ENCODE measurements at places on chromosomes 4 and X.

DNA sequence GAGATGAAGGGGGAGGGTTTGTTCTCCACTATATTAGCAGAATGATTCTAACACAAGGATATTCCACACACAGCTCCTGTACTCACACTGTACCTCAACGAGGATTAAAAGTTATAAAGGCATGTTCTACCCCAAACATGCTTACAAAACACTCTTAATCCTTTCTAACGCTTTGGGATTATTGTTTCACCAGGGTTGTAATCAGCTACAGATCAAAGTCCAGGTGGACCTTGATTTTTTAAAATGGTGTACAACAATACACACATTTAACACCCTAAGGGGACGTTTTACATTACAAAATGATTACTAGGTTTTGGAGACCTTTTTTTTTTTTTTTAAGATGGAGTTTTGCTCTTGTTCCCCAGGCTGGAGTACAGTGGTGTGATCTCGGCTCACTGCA is 50.3 kb upstream of the MAP3K15 start:
- no peak for DNase-seq

GRCh38 chrX:120857240-120857639 is 18.4 kb downstream of the CT47B1 start:
- no peak for DNase-seq

GRCh38 chr4:72073816-72074215 is 42.0 kb downstream of the NPFFR2 start:
- no peak for DNase-seq

- DNase-seq, result no peak
These were observed 80.1 kb downstream of the RAP1GDS1 start for GRCh38 chr4:98341309-98341708.

DNA sequence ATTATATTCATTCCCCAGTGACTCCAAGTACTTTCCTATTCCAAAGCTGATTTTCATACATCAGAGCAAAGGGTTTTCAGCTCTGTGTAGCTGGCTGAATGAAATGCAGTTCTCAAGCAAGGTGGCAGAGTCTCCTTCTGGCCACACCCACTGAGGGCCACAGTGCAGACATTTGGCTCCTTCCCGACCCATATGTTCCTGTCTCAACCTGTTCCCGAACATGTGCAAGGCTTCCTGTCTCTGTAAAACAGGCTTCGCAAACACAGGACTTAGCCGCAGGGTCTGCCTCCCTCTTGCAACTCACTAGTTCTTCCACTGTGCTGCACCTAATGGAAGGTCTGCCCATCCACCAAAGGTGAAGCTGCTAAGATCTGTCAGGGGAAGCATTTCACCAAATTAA is 249.2 kb downstream of the MID1IP1 start:
- DNase-seq, result no peak

DNA sequence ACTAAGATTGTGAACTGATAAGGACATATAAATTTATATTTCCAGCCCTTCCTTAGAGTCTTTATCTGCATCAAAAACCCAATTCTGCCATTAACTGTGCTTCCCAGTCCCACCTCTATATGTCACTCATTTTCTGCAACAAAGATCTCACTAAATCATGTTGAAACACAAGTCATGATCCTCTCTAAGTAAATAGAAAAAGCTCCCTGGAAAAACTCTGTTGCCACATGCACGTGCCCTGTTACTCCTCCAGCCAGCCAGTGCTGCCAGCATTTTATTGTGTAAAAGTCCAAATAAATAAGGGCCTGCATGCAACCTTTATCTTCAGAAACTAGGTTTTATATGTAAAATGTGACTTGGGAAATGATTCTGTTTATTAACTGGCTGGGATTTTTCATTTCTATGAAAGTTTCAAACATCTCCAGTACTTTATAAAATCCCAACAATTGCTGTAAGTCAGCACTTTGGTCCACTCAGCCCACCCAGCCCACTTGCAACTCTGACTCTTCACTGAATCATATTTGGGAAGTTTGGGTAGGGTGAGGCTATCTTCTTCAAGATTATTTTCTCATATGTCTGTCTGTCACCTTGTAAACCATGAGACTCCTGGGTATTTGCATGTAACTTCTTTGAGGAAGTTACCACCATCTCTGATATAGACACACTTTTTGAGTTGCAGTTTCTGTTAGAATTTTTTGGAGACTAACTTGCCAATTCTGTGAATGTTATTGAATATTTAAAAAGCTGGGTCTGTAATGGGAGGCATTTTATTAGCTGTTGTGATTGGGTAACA is 40.0 kb upstream of the SMARCA5 start:
- DNase-seq, result no peak

- DNase-seq, result no peak
These were observed 183.6 kb downstream of the MGST2 start for GRCh38 chr4:139849219-139849618.

DNA sequence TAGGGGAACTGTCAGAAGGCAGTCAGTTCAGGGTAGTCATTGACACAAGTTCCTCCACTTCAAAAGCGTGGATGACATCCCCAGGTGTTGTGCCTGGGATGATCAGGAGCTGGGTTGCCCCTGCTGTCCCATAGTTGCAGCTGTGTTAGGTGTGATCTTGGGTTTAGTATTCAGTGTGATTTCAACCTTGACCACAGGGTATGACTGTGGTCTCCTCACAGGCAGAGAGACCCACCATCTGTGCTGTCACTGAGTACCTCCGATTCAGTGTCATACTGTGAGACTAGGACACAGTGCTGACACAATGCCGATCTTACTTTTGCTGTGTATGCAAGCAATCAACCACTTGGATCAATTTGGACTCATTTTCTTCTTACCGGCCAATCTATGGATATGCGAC is 25.2 kb downstream of the FOXR2 start:
- no peak for DNase-seq

GRCh38 chr4:56762484-56763250 is 58.8 kb downstream of the SPINK2 start:
- DNase-seq, result no peak

DNA sequence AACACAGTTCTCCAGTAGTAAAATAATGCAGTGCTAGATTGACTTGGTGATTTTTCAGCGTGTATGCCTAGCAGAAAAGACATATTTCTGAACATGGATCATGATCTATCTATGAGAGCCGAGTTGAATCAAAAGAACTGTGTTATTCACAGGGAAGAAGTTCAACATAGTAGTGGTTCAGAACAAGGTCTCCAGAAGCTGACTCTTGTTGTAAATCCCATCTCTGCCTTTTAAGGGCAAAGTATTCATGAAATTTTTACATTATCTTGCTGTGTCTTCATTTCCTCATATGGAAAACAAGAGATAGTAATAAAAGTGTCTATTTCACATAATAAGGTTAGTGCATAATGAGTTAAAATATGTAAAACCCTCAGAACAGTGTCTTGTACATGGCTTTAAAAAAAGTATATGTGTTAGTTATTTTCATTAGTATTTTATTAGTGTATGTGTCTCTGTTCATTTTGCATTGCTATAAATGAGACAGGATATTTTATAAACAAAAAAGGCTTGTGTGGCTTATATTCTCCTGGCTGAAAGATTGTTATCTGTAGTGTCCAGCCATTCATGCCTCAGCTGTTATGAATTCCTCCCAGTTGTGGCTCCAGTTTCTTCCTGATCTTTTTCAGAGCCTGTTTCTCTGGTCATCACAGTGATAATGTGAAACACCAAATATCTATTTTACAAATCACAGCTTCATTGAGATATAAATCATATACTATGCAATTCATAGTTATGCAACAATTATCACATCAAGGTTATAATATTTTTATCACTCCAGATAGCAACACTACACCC is 1351.2 kb downstream of the STIM2 start:
- no peak for DNase-seq

GRCh38 chrX:136339702-136340101 is 38.9 kb downstream of the ADGRG4 start:
- no peak for DNase-seq

DNA sequence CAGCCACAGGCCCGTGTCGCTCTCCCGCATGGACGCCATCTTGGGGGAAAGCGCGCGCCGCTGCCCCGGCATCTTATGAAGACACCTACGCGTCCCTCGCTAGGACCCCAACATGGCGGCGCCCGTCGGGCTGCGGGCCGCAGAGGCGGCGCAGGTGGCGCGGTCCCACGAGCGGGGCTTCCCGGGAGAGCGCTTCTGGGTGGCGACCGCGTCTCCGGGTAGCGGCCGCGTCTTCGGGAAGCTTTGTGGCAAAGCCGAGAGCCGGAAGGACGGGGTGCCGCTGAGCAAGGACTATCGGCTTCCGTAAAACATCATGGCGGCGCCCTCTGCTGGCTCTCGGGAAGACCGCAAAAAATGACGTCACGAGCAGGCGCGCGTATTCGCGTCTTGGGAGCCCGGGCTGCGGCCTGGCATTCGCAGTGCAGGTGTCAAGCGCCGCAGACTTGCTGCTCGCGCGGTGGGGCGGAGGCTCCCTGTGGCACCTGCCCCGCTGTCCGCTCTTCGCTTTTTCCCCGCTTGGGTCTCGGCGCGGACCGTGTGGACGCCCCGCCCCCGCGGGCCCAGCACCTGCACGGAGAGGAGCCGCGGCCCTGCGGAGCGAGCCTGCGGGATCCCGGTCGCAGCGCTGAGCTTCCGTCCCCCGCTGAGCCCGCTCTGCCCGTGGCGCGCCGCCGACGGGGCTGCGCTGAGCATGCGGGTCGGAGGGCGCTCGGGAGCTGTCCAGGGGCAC is at the start of gene NELFA:
Gene NELFA (minus strand): TSS at position 54 of the 730 bp plus-strand sequence. CDS start 15 bp downstream, at position 39.
- DNase-seq, result peak; percentile 92

GRCh38 chr4:150578745-150579501 is 3.0 kb upstream of the MAB21L2 start:
- DNase-seq, result no peak

- DNase-seq, result no peak
These were observed 54.4 kb downstream of the SOD3 start for GRCh38 chr4:24849756-24850155.

DNA sequence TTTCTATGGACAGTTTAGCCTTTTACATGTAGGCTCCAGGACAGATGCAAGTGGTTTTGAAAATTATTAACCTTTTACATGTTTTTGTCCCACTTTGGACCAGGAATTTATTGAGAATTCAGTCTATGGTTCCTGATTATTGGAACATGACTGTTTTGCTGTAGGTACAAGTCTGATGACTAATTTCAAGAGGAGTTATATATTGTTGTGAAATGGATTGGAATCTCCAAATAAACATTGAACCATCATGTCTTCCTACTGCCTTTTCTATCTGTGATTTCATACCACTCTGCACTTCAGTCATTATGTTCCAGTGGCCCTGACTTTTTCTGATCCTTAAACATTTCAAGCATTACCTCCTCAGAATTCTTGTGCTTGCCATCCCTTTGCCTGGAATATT is 35.9 kb downstream of the TBC1D19 start:
- DNase-seq, result no peak

DNA sequence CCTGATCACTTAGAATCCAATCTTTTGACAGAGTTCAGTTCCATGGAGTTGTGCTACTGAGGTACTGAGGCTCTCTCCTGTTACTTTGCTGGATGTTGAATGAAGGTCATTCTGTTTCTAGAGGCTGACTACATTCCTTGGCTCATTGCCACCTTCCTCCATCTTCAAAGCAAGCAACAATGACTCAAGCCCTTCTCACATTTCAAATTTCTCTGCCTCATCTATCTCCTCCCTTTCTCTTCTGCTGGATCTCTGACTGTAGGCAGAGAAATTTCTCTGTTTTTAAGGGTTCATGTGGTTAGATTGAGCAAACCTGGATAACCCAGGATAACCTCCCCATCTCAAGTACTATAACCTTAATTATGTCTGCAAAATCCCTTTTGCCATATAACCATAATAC is 775.4 kb downstream of the STPG2 start:
- no peak for DNase-seq

DNA sequence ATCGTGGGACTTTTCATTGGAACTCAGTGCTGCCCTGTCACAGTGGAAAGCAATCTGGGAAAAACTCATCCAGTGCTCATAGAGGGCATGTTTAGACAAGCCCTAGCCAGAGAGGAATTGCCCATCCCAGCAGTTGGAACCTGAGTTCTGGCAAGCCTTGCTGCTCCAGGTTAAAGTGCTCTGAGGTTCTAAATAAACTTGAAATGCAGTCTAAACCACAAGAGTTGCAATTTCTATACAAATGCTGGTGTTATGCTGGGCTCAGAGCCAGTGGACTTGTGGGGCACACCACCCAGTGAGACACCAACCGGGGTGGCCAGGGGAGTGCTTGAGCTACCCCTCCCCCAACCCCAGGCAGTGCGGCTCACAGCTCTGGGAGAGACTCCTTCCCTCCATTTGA is 142.8 kb upstream of the PPP1R2C start:
- no peak for DNase-seq

- no peak for DNase-seq
These were observed 60.8 kb downstream of the PPM1K start for GRCh38 chr4:88223516-88223915.

GRCh38 chr4:8537041-8537461 is 43.1 kb upstream of the GPR78 start:
- no peak for DNase-seq

- no peak for DNase-seq
These were observed 85.1 kb downstream of the KIT start for GRCh38 chr4:54742636-54743399.

DNA sequence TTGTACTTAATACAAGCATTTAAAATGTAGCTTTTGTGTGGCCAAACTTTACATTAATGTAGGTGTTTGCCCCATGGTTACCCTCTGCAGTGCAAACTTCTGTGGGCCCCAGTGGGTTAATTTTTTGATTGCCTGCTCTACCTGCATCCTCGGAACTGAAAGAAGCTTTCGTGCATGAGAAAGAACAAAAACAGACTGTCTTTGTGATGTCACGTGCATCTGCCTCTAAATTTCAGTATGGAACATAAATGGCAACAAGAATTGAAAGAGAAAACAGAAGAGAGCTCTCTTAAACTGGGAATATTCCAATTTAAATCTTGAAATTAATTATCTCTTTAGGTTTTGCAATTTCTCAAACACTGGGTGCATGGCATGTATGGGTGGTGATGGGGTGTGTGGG is 182.4 kb upstream of the LCORL start:
- DNase-seq, result no peak

DNA sequence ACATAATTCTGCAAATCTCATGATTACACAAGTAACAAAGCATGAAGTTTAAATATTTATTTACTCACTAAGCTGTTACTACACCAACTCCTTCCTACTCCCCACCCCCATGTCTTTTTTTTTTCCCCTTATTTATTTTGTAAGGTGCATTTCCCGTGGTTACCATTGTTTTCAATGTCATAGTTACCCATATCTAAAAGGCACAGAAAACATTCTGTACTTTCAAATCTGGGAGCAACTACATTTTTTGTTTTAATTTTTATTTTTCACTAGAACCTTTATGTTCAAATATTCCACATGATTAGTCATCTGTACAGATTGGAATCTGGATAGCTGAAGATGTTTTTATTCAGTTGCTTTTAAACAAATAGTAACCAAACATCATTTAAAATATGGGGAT is 62.8 kb downstream of the PPP3CA start:
- no peak for DNase-seq

GRCh38 chr4:112302320-112303274 is 5.4 kb downstream of the ALPK1 start:
- DNase-seq, result no peak

DNA sequence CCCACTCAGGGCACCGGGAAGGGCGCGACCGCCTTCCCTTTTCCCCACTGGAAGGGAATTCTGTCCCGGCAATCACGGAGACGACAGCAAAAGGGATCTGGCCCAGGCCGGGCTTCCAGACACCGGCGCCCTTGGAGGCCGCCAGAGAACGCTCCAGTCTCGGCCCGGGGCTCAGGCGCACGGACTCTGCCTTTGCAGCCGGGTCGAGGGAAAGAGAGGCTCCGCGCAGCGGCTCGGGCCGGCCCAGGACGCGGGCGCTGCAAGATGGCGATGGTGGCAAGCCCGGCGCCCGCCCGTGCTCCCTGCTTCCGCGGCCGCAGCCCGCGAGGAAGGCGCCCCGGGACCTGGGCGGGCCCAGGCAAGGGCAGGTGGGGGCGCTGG is 1.1 kb downstream of the CTBP1 start:
- peak; percentile 85 for DNase-seq

- no peak for DNase-seq
These were observed 18.7 kb upstream of the CDKL5 start for GRCh38 chrX:18406531-18407266.
